H4 (cell line): ENCODE measurements at places on chromosomes 12 and 14. TPM values are rescaled to one million over a fixed set of nuclear protein-coding genes. Genes with fewer than 3 reads are reported as not detected.
A peak's percentile ranks its signal among the peaks of the same experiment; 100 is the strongest.

- DNase-seq: no peak
Measured at GRCh38 chr12:132986885-132987225, 688 bp downstream of the ZNF26 start.

- DNase-seq: no peak
Measured at GRCh38 chr12:68349921-68350606, 17.9 kb upstream of the MDM1 start.

DNA sequence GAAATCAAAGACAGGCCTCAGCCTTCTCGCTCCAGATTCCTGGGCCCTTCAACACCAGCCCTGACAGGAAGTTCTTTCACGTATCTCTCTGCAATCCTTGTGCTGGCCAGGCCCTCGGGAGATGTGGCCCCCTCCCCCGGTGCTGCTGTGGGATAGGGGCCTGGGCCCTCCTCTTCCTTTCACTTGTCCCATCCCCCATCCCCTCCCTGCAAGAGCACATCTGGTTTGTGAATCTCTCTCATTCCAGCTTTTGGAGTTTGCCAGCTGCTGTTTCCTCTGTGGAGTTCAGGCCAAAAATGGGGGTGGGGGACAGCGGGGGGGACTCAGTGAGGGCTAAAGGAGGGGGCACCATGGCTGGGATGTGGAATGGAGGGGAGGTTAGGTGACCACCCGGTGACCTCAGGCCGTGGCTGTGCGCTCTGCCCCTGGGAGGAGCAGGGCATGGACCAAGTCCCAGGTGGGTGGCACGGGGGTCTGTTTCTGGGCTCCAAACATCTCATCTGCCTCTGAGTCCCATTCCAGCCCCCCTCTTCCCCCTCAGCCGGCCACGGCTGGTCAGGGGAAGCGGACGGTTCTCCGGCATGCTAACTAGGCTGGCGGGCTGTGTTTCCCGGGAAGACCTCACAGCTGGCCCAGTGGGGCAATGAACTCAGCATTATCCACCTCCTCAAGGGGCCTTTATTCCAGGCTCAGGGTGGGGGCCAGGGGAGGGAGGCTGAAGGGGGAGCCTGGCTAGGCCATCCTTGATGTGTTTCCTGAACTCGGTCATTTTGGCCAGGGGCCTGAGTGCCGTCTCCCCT is 7.4 kb downstream of the LRP1 start:
- no peak for DNase-seq

GRCh38 chr14:22469538-22470303 is 119.3 kb downstream of the DAD1 start:
- DNase-seq: no peak

GRCh38 chr12:42741771-42742510 is 152.4 kb upstream of the PRICKLE1 start:
- DNase-seq: peak; percentile 61

DNA sequence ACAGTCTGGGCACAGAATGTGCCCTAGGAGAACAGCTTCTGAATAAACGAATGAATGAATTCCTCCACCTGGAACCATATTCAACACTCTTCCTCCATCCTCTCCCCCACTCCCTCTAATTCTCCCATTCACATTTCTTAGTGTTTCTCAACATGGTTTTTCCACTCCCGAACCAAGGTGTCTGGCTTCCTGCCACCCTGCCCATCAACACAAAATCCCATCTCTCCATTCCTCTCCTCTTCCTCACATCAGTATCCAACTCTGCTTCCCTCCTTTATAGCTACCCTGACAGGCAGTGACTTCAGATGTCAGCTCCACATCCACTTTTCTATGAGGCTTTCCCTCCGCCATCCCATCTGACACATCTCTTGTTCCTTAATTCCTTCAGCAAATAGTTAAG is 2.9 kb downstream of the TNFRSF1A start:
- DNase-seq: no peak

DNA sequence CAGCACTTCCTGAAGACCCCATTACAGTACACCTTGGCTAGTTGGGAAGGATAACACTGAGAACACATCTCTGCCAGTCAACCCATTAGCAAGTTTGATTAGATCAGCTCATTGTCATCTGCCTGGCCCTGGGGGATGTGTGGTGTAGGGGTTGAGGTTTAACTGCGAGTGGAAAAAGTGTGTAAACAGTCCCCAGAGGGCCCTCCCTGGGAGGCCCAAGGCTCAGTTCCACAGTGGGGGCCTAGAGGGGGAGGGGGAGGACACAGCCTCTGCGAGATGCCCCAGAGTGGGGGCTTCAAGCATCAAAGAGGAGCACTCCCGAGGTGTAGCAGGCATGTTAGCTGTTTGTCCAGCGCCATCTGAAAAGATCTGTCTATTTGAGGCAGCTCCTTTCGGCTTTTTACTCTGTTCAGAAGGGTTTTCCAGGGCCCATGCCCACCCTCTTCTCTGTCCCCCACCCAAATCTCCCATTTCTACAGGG is 344 bp downstream of the LPAR5 start:
- no peak for DNase-seq

GRCh38 chr12:2633825-2634200 is 161.0 kb upstream of the FKBP4 start:
- DNase-seq: no peak

- DNase-seq: no peak
Measured at GRCh38 chr12:27593266-27593665, 69.3 kb downstream of the PPFIBP1 start.

Gene TAS2R8
- not detected in 2 replicates for total RNA-seq

Gene CRIP2
- 16.2 and 26.9 TPM in 2 replicates for total RNA-seq
